ENCODE measurements at places on chromosomes 1 and 21.

DNA sequence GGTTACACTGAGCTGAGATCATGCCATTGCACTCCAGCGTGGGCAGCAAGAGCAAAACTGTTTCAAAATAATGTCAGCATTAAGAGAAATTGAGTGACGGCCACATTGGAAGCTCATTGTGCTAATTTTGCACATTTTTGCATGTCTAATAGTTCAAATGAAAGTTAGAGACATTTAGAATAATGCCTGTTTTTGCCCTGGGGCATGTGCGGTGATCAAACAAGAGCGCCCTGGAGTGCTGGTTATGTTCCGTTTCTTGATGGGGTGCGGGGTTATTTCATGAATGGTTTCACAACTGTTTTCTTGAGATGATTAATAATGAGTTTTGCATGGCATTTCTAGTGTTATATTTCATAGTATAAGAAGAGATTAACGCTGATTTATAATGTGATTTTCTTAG, 13.1 kb downstream of the OR2T11 start:
- no peak for DNase-seq

GRCh38 chr1:172746091-172746949, 87.4 kb downstream of the FASLG start:
- no peak for DNase-seq

DNA sequence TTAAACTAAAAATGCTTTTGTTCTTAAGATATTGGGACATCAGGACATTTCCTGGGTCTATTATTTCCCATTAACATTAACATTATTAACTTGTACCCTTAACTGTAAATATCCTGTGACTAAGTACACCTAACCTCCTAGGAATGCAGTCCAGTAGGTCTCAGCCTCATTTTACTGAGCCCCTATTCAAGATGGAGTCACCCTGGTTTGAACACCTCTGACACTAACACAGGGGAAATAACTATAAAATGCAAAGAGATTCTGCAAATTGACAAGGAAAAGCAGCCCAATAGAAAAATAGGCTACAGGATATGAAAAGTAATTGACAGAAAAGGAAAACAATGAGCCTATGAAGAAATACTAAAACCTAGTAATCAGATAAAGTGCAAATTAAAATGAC, 11.6 kb upstream of the NCMAP start:
- DNase-seq = no peak

DNA sequence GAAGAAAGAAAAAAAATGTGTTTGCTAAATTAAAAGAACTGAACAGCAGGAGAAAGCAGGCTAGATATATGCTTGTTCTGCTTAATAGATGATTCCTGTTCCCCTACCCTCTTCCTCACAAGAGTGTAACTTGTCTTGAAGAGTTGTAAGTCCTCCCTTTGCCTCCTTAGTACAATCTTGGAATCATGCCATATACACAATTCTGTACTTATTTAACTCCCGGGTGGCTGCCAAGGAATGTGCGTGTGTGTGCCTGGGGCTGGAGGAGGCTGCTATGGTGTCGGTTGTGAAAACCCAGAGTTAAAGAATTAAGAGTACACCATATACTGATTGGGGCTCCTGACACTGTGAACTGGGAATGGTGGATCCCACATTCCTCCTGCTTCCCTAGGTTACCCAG, 194.2 kb downstream of the SIPA1L2 start:
- DNase-seq = no peak

DNA sequence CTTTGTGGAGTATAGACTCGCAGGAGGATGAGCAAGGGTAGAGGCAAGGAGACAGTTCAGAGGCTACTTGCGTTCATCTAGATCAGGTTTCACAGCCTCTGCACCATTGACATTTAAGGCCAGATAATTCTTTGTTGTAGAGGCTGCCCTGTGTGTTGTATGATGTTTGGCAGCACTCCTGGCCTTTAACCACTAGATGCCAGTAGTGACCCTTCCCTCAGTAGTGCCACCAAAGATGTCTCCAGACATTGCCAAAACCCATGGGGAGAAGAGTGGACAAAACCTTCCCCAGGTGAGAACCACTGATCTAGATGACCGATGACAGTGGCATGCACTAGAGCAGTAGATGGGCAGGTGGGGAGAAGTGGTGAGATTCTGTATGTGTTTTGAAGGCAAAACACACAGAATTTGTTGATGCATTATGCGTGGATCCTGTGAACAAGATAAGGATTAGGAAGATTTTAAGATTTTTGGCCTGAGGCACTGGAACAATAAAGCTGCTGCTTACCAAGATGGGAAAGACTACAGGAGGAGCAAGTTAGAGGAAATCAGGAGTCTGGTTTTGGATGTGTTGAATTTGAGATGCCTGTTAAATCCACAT, 9.9 kb upstream of the COG2 start:
- DNase-seq = no peak

- DNase-seq = no peak
These were observed 65.2 kb upstream of the RALGPS2 start for GRCh38 chr1:178659789-178660208.

DNA sequence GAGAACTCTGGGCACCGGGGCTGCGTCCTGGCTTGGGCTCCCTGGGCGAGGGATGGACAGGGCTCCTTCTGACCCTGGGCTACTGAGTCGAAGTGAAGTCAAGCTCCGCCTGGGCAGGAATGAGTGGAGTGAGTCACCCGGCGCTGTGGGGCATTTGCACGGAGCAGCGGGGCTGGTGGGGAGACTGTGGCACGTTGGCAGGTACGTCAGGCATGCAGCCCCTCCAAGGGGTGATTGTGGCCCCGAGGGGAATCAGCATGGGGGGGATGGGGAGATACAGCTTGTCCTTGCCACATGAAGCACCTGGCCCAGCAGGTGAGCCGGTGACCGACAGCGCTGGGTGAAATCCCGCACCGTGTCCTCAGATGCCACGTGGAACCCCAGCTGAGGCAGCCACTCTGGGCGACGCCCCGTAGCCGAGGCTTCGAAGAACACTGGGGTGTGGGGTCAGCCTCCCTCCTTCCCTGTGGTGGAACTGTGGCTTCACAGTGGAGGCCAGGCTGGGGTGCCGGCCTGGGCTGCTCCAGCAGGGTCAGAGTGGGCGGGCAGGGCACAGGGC, 62.3 kb downstream of the COL18A1 start:
- no peak for DNase-seq

DNA sequence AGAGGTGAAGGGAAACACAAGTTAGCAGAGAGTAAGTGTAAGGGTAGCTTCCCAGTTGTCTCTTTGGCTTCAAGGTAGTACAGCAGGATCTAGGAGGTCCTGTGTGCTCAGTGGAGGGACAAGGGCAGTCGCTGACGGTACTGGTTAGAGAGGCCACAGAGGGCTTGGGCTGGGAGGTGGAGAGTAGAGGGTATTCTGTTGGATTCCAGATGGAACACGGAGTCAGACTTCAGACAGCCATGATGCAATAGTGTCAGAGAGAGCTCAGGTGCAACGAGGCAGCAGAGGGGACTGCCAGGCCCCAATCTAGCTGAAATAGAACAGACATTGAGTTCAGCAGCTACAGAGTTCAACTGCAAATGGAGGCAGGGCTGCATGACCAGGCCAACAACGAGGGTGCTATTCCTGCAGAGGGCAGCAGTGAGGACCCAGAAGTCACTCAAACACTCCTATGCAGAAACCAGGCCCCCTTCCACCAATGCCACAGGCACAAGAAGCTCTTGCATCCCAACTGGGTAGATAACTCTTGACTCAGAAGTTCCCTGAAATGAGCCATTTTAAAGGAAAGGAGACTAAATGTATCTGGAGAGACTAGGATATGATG, 325.0 kb upstream of the ESRRG start:
- no peak for DNase-seq

DNA sequence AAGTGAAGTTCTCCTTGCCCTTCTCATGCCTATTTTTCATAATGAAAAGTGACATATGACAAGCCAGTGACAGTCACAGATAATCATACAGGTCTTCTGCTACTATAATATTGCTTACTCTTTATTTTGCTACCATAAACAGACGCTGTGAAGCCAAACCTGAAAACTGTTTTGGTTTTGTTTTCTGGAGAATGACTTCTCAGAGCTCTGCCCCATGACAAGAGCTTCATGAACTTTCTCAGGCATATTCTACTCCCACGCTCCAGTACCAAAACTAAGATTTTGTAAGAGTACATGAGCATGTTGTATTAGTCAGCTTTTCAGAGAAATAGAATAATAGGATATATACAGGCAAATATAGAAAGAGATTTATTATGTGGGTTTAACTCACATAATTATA, 64.3 kb upstream of the VTCN1 start:
- no peak for DNase-seq

DNA sequence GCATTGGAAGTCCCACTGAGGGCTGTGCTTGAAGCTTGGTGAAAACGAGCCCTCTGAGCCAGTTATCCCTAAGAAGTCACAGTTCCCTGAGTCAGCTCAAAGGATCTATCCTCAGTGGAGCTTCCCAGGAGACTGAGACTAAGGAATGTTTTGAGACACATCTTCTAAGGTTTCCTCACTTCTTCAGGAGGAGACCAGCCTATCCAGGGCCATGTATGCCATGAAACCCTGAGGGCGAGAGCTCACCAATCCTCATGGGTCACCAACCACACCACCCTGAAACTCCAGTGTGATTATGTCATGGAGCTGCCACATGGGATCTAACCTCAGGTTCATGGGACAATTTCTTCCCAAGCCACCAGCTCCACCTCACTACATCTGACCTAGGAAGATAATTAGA, 7.6 kb upstream of the TIE1 start:
- no peak for DNase-seq

DNA sequence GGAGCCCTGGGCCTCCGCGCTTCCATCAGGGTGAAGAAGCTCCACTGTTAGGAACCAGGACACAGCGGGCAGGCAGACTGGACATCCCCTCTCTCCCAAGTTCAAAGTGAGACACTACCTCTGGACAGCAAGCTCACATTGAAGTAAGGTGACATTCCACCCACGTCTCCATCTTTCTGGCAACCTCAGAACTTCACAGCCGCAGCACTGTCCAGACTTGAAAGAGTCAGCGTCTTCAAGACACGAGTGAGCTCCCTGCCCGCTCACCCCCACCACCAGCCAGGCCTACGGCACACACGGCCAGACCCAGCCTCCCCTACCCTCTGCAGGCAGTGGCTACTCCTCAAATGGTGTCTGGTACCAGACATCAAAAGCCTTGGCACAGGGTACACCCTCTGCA, 11.1 kb downstream of the WDR4 start:
- DNase-seq = no peak

DNA sequence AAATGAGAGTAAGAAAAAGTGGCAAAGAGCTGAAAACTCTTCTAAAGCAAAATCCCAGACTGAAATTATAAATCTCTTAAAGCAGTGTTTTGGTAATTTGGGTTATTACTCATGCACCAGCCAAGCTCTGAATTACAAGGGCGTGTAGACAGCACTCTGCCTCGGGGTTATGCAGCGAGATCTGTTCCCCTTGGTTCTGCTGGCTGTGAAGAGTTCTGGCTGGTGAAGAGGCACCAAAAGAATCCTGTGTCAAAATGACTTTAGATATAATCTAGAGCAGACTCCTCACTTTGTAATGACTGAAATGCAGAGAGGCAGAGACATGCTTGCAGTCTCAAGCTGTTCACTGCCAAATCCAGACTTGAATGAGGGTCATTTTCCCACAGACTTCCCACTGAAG, 461.8 kb upstream of the CXADR start:
- DNase-seq = no peak

DNA sequence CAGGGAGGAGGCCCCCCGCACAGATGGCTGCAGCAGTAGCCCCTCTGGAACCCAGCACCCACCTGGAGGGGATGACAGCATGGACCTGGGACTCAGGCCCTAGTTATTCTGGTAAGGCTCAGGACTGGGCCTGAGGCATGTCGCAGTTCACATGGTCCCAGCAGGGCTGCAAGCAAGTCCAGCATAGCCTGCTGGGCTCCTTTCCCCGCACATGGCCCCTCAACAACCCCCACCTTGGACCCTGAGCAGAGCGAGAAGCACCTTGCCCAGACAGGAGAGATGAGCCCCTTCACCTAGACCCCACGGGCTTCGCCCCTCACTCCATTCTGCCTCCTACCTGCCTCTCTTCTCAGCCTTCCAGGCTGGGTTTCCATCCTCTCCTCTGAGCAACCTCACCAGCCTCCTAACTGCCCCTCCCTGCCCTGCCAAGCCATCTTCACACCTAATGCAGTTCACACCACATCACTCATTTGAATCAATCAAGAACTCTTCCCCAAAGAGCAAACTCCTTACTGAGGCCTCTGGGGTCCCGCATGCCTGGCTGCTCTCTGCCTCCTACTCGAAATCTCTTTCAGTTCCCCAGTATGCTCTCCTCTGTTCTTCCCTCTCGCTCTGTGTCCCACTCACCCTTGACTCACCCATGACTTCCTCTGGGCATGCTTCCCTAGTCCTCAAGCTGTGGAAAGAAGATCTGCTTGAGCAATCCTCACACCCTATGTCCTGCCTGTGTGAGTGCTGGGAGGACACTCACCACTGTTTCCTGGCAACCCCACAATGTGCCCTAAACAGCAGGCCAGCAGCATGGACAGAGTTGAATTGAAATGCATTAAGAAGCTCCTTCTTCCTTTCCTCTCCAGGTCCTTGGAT, 9.4 kb upstream of the THEMIS2 start:
- no peak for DNase-seq

GRCh38 chr1:97377432-97378034, 543.3 kb downstream of the DPYD start:
- DNase-seq = no peak

Data from activated CD8-positive, alpha-beta memory T cell treated with anti-CD3 and anti-CD28 coated beads for 48 hours (primary cell).